ENCODE measurements at places on chromosomes 12 and 14. TPM values are rescaled to one million over a fixed set of nuclear protein-coding genes. Genes with fewer than 3 reads are reported as not detected.

The RFC5 gene
- total RNA-seq = 32.6 TPM

The TMEM30B gene
- 0.07 TPM for total RNA-seq

The MANSC4 gene
- total RNA-seq = 0.14 TPM

The KLHL33 gene
- total RNA-seq = not detected

The IPO4 gene
- 54.7 TPM for total RNA-seq

The NRXN3 gene
- 0.22 TPM for total RNA-seq

The P2RX2 gene
- total RNA-seq = not detected

The KLRG1 gene
- 12.6 TPM for total RNA-seq

The KRT2 gene
- total RNA-seq = not detected

The OXA1L gene
- total RNA-seq = 122 TPM

The FOXG1 gene
- total RNA-seq = 0.07 TPM

The RND1 gene
- 0.57 TPM for total RNA-seq

The PARPBP gene
- 34.8 TPM for total RNA-seq

All from thoracic aorta endothelial cell (primary cell).